ENCODE measurements at places on chromosomes 16 and 17. TPM values are rescaled to one million over a fixed set of nuclear protein-coding genes. Genes with fewer than 3 reads are reported as not detected.

Gene GPR179
- under 0.01 TPM for total RNA-seq

Gene WFIKKN2
- total RNA-seq = not detected

DNA sequence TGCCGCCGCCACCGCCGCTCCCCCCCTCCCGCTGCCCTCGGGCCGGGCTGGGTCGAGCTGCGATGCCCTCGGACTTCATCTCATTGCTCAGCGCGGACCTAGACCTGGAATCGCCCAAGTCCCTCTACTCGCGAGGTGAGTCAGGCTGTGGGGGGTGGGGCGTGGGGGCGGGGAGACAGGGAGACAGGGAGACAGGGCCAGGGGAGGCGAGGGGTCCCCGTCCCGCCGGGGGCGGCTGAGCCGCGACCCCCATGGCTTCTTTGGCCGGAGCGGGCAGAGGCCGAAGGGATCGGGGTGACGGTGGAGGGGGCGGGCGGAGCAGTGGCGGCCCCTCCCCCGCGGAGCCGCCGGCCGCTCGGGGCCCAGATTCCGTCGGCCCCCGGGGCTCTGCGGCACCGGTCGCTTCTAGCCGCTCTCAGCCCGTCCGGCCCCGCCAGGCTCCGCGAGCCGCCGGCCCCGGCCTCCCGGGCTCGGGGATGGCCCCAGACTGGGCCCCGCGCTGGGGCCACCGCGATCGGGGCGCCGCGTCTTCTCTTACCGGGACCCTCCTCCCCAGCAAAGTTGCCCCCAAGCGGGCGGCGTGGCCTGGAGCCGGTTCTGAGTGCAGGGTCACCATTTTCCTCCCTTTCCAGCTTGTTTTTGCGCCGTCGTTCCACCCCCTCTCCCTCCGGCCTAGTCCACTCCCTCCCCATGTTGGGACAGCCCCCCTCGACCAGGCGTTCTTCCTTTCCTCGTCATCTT lies 644 bp downstream of the NFAT5 start:
- H3K4me1 ChIP-seq = peaks cover 43% of the 10 kb centered on the region
- no peaks in the 10 kb centered on the region for H3K36me3 ChIP-seq
- H3K4me3 ChIP-seq = peak overlapping the region; percentile 100
- peak; percentile 60 for DNase-seq

- no peak overlapping the region for H3K27ac ChIP-seq
- H3K4me3 ChIP-seq = no peak overlapping the region
Observed at GRCh38 chr16:53282975-53283946, 151.0 kb upstream of the RBL2 start.

DNA sequence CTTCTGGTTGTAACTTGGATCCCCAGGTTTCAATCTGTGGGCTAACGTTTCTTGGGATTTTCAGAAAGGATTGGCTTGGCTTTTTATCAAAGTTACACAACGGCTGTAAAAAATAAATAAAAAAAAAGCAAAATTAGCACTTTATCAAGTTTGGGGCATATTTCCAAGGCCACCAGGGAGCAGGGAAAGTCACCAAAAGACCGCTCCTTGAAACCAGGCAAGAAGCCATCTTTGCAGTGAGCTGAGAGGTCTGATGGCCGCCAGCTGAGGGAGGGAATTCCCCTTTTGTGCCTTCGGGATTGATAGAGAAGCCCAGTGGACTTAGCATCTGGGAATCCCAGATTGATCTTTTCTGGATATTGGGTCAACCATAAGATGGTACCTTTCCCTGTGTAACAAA lies 192.2 kb downstream of the WWOX start:
- H3K4me3 ChIP-seq = no peak overlapping the region
- H3K27ac ChIP-seq = peak overlapping the region; percentile 22
- no peaks in the 10 kb centered on the region for H3K36me3 ChIP-seq
- no peak for DNase-seq
- no peaks in the 10 kb centered on the region for H3K4me1 ChIP-seq

GRCh38 chr16:31213877-31214707 lies at the start of gene TRIM72:
Gene TRIM72, plus strand, starts transcription at chr16:31214119. Its CDS starts 620 bp downstream, at chr16:31214739.
- H3K27ac ChIP-seq = no peak within 1 kb of the TSS
- no peak for DNase-seq
- H3K4me3 ChIP-seq = peak within 1 kb of the TSS; percentile 33
- no peaks in the 10 kb centered on the region for H3K36me3 ChIP-seq
- peaks cover 66% of the 10 kb centered on the region for H3K27me3 ChIP-seq

GRCh38 chr16:13780406-13781168 lies 139.4 kb upstream of the ERCC4 start:
- H3K36me3 ChIP-seq = no peaks in the 10 kb centered on the region
- no peaks in the 10 kb centered on the region for H3K27me3 ChIP-seq
- no peak for DNase-seq

DNA sequence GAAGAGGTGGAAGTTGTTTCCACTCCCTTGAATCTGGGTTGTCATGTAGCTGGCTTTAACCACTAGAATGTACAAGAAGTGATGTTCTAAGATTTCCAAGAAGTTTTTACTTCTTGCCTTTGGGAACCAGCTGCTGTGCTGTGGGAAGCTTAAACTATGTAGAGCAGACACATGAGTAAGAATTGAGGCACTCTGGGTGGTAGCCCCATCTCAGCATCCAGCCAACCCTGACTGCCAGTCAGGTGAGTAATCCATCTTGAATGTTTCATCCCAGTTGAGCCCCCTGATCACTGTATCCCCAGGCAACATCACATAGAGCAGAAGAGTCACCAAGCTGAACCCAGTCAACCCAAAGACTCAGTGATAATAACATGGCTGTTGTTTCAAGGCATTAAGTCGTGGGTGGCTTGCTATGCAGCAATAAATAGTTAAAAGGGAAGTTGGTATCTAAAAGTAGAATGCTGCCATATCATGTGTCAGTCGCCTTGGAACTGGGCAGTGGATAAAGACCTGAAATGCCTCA lies 62.8 kb upstream of the GPR139 start:
- H3K4me1 ChIP-seq = no peaks in the 10 kb centered on the region
- no peaks in the 10 kb centered on the region for H3K36me3 ChIP-seq
- no peaks in the 10 kb centered on the region for H3K27me3 ChIP-seq
- H3K27ac ChIP-seq = no peak overlapping the region

DNA sequence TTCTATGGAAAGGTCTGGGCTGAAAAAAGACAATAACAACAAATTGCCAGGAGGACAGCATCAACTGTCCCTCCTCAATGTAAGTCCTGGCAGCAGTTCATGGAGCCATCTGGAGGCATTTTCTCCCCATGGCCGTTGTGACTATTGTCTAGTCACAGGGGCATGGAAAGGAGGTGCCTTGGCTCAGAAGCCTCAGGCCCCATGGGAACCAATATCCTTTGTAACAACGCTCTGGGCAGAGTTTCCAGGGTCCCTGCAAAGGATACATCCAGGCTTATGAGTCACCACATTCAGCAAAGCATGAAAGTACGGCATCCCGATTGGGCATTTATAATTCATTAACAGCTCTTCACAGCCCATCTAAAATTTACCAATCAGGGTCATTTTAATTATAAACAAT lies 85.2 kb downstream of the GLG1 start:
- no peaks in the 10 kb centered on the region for H3K27me3 ChIP-seq
- no peak for DNase-seq
- H3K27ac ChIP-seq = no peak overlapping the region
- H3K36me3 ChIP-seq = no peaks in the 10 kb centered on the region
- no peaks in the 10 kb centered on the region for H3K4me1 ChIP-seq

DNA sequence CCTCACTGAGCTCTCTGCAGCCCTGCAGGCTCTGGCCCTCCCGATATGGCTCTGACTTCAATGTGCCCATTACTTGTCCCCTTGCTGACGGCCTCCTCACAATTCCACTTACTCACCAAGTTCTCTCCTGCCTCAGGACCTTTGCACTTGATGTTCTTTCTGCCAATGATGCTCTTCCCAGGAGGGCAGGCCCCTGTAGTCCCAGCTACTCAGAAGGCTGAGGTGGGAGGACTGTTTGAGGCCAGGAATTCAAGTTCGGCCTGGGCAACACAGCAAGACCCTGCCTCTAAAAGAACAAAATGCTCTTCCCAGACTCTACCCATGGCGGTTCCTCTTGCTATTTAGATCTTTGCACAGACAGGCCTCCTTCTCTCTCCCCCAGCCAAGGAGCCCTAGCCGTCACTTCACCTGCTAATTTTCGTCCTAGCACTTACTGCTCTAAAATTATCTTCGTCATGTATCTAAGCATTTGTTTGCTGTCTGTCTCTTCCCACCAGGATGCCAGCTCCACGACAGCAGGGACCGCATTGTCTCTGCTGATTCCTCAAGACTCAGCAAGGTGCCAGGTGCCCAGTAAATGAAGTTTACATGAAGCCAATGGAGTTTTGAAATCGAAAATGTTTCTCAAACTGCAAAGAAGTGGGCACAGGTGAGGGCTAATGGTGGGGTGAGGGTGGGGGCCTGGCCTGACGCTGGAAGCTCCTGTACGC lies 626 bp upstream of the RAI1 start:
- H3K4me1 ChIP-seq = peaks cover 29% of the 10 kb centered on the region
- H3K4me3 ChIP-seq = peak overlapping the region; percentile 88
- peak overlapping the region; percentile 98 for H3K27ac ChIP-seq

DNA sequence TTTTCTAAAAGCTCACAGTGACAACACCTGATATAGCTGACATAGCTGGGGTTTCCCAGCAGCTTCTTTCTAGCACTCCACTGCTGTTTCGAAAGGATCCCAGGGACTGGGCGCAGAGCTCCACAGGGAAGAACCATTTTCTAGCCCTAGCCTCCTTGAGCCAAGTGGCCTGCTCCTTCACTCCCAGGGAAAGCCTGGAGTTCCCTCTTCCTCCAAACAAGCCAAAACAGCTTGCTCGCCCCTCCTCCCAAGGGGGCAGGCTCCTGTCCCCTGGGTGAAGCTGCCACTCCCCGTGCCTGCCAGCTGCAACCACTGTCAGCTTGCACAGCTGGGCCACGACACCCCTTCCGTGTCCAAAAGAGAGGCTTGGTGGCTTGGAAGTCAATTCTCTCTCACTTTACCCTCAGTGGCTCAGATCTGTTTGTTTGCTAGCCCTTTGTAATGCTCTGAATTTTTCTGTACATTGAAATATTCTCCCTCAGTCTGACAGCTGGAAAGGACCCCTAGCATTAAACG lies 59.8 kb downstream of the CYTH1 start:
- peak overlapping the region; percentile 47 for H3K27ac ChIP-seq
- H3K27me3 ChIP-seq = no peaks in the 10 kb centered on the region
- H3K4me3 ChIP-seq = no peak overlapping the region
- peak; percentile 63 for DNase-seq

Gene PRKCA
- 16.1 TPM for total RNA-seq

DNA sequence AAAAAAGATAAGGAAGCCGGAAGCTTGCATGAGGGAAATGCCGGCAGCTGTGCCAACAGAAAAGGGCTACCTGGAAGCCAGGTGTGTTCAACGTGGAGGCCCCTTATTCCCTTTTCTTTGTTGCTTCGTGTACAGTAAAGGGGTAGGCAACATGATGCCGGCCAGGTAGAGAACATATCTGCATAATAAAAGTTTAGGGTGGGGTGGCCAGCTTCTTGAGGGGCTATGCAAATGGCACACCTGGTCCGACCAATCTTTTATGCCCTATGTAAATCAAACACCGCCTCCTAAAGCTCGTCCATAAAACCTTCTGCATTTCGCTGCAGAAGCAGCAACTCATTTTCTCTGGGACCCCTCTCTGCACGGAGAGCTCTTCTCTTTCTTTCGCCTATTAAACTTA lies 911.6 kb downstream of the KCNJ2 start:
- DNase-seq = no peak
- no peaks in the 10 kb centered on the region for H3K4me1 ChIP-seq
- no peak overlapping the region for H3K27ac ChIP-seq
- no peak overlapping the region for H3K4me3 ChIP-seq
- H3K36me3 ChIP-seq = no peaks in the 10 kb centered on the region
- no peaks in the 10 kb centered on the region for H3K27me3 ChIP-seq

- no peak overlapping the region for H3K4me3 ChIP-seq
- no peaks in the 10 kb centered on the region for H3K36me3 ChIP-seq
- no peak overlapping the region for H3K27ac ChIP-seq
- H3K27me3 ChIP-seq = no peaks in the 10 kb centered on the region
Observed at GRCh38 chr17:63426917-63427308, 19.2 kb downstream of the CYB561 start.

GRCh38 chr17:14080847-14081251 lies 11.5 kb downstream of the COX10 start:
- peaks cover 8% of the 10 kb centered on the region for H3K4me1 ChIP-seq
- H3K27me3 ChIP-seq = no peaks in the 10 kb centered on the region
- H3K4me3 ChIP-seq = no peak overlapping the region
- no peak overlapping the region for H3K27ac ChIP-seq

Gene PPP1R1B
- 509 TPM for total RNA-seq

Gene MVP
- 566 TPM for total RNA-seq

DNA sequence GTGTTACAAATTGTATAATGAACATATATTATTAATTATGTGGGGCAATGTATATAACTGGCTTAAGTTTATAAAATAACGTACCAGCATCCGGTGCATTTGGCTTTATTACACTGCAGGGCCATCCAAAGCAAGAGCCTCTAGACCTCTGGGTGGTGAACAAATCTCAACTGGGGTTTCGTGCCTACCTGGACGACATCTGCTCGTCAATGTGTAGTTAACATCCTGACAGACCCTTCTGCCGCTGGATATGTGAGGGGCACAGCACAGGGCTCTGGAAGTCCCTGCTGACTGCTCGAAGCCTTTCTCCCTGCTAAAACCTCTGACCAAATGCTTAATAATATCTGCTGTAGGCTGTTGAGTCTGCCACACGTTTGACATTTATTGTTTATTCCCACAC lies 2.3 kb downstream of the TMEM186 start:
- DNase-seq = no peak
- H3K36me3 ChIP-seq = no peaks in the 10 kb centered on the region
- no peak overlapping the region for H3K4me3 ChIP-seq
- peaks cover 31% of the 10 kb centered on the region for H3K4me1 ChIP-seq
- H3K27ac ChIP-seq = no peak overlapping the region

DNA sequence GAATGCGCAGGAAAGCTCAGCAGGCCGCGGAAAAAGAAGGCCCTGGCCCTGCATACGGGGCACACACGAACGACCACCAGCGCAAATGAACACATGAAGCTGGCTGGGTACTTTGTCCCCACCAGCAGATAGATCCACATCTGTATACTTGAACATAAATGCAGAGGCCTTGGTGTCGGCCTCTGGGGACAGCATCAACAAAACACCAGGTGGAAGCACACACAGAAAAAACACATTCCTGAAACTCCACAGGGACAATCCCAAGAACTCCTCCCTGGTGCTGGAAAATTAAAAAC lies 606 bp upstream of the ZBTB4 start:
- H3K4me1 ChIP-seq = peaks cover 20% of the 10 kb centered on the region
- peak overlapping the region; percentile 90 for H3K4me3 ChIP-seq
- no peaks in the 10 kb centered on the region for H3K36me3 ChIP-seq
- no peaks in the 10 kb centered on the region for H3K27me3 ChIP-seq
- DNase-seq = no peak

Gene TPPP3
- 3.5 TPM for total RNA-seq
